ENCODE measurements at places on chromosomes 2 and 18.

- no peak for DNase-seq
Observed at GRCh38 chr2:43324259-43325106, 98.1 kb upstream of the ZFP36L2 start.

- DNase-seq, result peak; percentile 49
Observed at GRCh38 chr2:38301340-38301968, 75.6 kb downstream of the ATL2 start.

GRCh38 chr2:55111570-55112228, 61.4 kb upstream of the RTN4 start:
- no peak for DNase-seq

DNA sequence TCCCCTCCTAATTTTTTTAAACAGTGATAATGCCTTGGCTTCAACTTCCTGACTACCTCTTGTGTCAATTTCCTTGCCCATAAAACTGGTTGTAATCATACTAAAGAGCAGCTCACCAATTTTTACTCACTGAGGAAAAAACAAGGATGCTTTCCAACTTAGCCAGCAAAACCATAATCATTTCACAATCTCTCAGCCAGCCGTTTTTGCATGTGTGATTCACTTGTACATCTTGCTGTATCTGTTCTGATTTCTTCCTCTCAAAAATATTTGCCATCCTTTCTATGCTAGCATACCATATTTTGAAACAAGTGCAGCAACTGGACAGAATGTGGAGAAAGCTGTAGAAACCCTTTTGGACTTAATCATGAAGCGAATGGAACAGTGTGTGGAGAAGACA, 60.7 kb downstream of the RAB27B start:
- no peak for DNase-seq

- no peak for DNase-seq
Observed at GRCh38 chr2:74261204-74261864, 62.9 kb downstream of the MTHFD2 start.

DNA sequence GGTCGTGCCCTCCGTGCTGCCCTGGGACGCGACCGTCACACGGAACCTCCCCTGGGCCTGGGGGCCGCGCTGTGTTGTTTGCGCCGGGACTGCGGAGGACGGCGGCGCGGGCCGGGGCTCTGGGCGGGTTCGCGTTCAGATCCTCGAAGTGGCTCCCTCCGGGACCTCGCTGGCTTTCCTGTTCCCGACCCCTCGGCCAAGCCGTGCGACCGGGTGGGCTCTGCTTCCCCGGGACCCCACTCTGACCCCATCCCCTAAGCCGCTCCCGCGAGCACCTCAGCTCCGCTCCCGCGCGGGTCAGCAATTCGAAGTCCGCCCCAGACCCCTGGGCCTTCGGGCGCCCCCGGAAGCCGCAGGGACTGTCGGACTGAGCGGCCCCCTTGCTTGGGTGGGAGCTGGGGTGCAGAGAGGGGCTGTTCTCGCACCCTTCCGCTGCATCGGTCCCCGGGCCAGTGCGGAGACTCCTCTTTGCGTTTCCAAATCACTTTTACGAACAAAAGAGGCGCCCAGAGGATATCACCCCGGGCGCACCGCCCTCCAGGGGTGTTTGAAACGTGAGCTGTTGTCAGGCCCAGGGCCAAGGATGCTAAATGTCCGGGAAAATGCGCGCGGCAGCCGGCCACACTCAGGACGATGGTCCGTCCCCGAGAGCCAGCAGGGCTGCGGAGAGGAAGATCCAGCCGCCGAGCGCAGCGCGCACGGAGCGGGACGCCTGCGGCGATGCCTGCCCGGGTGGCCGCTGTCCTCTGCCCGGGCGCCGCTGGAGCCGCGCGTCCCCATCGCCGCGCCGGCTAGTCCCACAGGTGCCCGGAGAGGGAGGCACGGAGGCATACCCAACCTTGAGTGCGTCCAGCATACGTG, 73.5 kb downstream of the ZCCHC2 start:
- no peak for DNase-seq

GRCh38 chr2:129800285-129800684, 179.2 kb upstream of the RAB6C start:
- DNase-seq, result no peak

- DNase-seq, result no peak
Observed at GRCh38 chr18:55672574-55673361, 84.8 kb upstream of the TCF4 start.

DNA sequence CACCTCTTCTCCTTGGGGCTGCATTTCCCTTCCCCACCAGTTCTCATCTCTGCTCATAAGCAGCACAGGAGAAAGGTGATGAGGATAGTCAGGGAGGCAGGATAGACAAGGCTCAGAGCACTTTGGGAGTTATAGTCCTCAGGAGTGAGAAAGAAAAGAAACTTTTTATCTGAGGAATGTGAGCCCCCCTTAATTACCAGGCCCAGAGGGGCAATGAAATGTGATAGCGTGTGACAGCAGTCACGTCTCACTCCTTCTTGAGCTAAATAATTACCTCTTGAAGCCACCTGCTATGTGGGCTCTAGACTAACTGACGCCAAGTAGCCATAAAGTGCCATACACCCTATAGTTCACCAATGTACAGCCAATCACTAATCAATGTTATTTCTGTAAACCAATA, 105.8 kb downstream of the SPP2 start:
- no peak for DNase-seq

- no peak for DNase-seq
Observed at GRCh38 chr2:60608679-60609078, 55.2 kb upstream of the BCL11A start.

GRCh38 chr2:191869178-191869577, 22.3 kb upstream of the CAVIN2 start:
- DNase-seq, result peak; percentile 77

- DNase-seq, result no peak
Observed at GRCh38 chr18:23547306-23547705, 39.0 kb downstream of the NPC1 start.

DNA sequence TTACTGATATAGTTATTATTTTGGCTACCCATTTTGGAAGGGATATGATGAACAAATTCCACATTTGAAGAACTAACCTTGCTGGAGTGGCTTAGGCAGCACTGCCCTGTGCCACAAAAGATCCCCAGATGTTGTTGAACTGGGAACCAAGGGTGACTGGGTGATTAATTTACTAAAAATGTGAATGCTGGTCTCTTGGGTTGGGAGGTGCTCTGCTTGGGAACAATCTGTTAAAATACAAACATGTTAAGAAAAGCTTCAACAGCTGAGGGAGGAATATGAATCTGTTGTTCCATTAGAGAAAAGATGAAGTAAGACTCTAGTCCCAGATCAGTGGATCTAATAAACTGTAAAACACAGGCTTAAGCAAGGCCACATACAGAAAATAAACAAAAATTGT, 1860.1 kb downstream of the SUCLG1 start:
- DNase-seq, result no peak

- no peak for DNase-seq
Observed at GRCh38 chr18:70411307-70411706, 122.5 kb downstream of the SOCS6 start.

DNA sequence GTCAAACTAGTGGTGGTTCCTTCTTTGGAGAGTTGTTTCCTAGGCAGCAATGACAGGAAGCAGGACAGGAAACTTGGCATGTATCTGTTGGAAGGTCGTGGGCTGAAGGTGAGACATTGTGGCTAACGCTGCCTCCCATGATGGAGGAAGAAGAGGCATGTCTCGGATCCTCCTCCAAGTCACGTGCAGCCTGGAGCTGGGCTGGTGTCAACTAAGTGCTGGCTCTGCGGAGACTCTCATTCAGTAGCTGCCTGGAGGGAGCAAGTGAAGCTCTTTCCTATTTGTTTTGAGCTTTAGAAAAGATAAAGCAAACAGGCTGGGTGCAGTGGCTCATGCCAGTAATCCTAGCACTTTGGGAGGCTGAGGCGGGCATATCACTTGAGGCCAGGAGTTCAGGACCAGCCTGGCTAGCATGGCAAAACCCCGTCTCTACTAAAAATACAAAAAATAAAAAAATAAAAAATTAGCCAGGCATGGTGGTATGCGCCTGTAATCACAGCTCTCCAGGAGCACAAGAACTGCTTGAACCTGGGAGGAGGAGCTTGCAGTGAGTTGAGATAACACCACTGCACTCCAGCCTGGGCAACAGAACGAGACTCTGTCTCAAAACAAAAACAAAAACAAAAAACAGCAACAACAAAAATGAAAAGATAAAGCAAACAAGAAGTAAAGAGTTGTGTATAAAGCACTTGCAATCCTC, 28.2 kb upstream of the INO80C start:
- DNase-seq, result no peak

DNA sequence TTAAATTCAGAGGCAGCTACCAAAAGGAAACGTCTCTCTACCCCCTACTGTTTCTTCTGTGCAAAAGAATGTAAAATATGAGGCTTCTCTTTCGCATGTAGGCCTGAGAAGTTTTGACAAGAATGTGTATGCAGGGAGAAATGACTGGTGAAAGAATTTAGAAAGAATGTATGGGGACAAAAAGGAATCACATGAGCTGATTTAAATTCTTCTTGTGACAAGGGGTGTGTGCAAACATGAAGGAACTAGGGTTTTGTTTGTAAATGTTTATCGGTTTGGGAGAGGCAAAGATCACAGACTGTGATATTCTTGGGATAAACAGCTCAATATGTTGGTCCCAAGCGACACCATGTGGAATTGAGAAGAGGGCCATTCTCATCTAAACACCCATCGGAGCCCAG, 345.2 kb upstream of the VRK2 start:
- DNase-seq, result no peak

- no peak for DNase-seq
Observed at GRCh38 chr2:211408483-211408891, 852.1 kb downstream of the CPS1 start.

- DNase-seq, result no peak
Observed at GRCh38 chr2:119082821-119083400, 75.6 kb downstream of the C1QL2 start.

- DNase-seq, result no peak
Observed at GRCh38 chr18:79339094-79339908, 56.4 kb upstream of the NFATC1 start.

- no peak for DNase-seq
Observed at GRCh38 chr2:138177693-138178092, 213.4 kb downstream of the HNMT start.

- DNase-seq, result no peak
Observed at GRCh38 chr2:200471928-200472645, 37.8 kb downstream of the KCTD18 start.

Measured in Karpas-422 (cell line).